ENCODE measurements at places on chromosomes 16 and 17.

DNA sequence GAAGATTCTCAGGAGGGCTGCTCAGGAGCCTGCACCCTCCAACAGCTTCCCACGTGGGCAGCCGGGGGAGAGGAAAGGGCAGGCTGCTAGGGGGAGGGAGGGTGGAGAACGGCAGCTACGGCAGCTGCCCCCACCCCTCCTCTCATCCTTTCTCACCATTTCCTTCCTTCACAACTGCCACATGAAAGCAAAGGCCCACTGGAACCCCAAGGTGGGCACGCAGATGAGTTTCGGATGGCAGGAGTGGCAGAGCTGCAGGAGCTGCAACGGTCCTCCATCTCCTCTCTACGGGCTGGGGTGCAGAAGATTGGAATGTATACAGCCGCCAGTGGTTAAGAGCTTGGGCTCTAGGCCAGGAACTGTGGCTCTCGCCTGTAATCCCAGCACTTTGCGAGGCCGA, 77.7 kb downstream of the GAS7 start:
- no peak for DNase-seq
- no peak overlapping the region for H3K4me3 ChIP-seq
- H3K4me1 ChIP-seq, result peaks cover 58% of the 10 kb centered on the region
- no peaks in the 10 kb centered on the region for H3K36me3 ChIP-seq
- no peak overlapping the region for H3K27ac ChIP-seq

GRCh38 chr16:74865922-74866598, 91.4 kb upstream of the FA2H start:
- no peak overlapping the region for H3K4me3 ChIP-seq
- no peak overlapping the region for H3K27ac ChIP-seq
- peaks cover 3% of the 10 kb centered on the region for H3K4me1 ChIP-seq
- no peak for DNase-seq
- no peaks in the 10 kb centered on the region for H3K27me3 ChIP-seq

DNA sequence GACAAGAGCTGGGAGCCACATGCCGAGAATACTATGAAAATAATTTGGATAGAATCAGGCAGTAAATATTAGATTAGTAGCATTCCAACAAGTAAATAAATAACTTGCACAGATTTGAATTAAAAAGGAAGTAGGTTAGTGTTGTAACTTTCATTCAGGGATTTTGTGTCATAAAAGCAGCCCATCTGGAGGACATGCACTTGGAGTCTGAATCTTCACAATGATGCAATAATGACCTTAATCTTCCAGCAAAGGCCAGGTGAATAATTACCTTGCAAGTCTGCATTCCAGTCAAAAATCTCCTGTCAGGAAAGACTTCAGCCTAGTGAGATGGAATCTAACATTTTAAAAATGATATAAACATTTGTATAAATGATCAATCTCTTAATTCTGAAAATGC, 518.1 kb downstream of the KCNJ2 start:
- H3K4me3 ChIP-seq, result no peak overlapping the region
- no peaks in the 10 kb centered on the region for H3K27me3 ChIP-seq
- no peaks in the 10 kb centered on the region for H3K36me3 ChIP-seq
- H3K27ac ChIP-seq, result no peak overlapping the region
- peak; percentile 13 for DNase-seq

DNA sequence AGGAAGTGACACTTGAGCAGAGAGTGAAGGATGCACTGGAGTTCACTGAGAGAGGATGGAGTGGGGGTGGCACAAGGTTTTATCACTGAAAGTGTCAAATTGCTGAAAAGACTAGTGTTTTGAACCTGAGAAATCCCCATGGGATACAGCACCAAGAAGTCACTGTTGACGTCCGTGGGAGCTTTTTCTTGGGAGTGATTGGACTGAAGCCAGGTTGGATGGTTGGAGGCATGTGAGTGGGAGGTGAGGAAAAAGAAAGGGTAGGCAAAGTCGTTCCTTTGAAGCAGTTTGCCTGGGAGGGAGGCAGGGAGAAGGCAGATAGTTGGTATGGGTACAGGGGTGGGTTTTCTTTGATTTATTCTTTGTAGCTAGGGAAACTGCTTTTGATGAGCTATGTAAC, 39.9 kb upstream of the SDK2 start:
- no peaks in the 10 kb centered on the region for H3K36me3 ChIP-seq
- no peaks in the 10 kb centered on the region for H3K27me3 ChIP-seq
- no peak overlapping the region for H3K4me3 ChIP-seq

DNA sequence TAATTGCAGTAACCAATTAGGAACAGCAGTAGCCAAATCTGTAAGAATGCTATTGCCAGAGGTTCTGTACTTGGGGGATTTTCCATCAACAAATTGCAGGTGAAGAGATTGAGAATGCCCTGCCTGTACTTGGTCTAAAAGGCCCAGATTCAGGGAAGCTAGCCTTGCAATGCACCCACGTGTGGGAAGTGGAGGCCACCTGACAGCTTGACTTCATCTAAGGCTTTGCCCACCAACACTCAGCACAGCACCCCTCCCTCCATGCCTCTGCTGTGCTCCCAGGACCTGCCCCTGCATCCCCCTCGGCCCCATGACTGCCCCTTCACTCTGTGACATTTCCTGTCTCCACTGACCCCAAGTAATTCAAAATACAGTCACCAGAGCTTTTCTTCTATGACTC, 79.1 kb upstream of the CDH5 start:
- no peaks in the 10 kb centered on the region for H3K27me3 ChIP-seq
- H3K36me3 ChIP-seq, result no peaks in the 10 kb centered on the region
- no peak for DNase-seq
- H3K27ac ChIP-seq, result no peak overlapping the region
- no peaks in the 10 kb centered on the region for H3K4me1 ChIP-seq
- H3K4me3 ChIP-seq, result no peak overlapping the region

GRCh38 chr17:19642373-19642893, 6.1 kb upstream of the ALDH3A2 start:
- H3K27me3 ChIP-seq, result no peaks in the 10 kb centered on the region
- H3K27ac ChIP-seq, result no peak overlapping the region
- H3K4me3 ChIP-seq, result no peak overlapping the region
- peaks cover 11% of the 10 kb centered on the region for H3K4me1 ChIP-seq
- DNase-seq, result no peak

- no peaks in the 10 kb centered on the region for H3K4me1 ChIP-seq
- no peak overlapping the region for H3K27ac ChIP-seq
- H3K36me3 ChIP-seq, result peaks cover 71% of the 10 kb centered on the region
- peak; percentile 85 for DNase-seq
- H3K4me3 ChIP-seq, result no peak overlapping the region
Observed at GRCh38 chr16:96935-97381, 18.9 kb downstream of the MPG start.

- no peaks in the 10 kb centered on the region for H3K27me3 ChIP-seq
- DNase-seq, result no peak
Observed at GRCh38 chr17:59752446-59752845, 45.0 kb downstream of the VMP1 start.

GRCh38 chr16:55242667-55243066, 81.3 kb upstream of the IRX6 start:
- H3K4me3 ChIP-seq, result no peak overlapping the region
- peaks cover 2% of the 10 kb centered on the region for H3K27me3 ChIP-seq
- H3K27ac ChIP-seq, result no peak overlapping the region
- no peaks in the 10 kb centered on the region for H3K36me3 ChIP-seq
- DNase-seq, result no peak
- no peaks in the 10 kb centered on the region for H3K4me1 ChIP-seq

- peak; percentile 48 for DNase-seq
- no peak overlapping the region for H3K4me3 ChIP-seq
- no peaks in the 10 kb centered on the region for H3K27me3 ChIP-seq
- no peak overlapping the region for H3K27ac ChIP-seq
- no peaks in the 10 kb centered on the region for H3K4me1 ChIP-seq
Observed at GRCh38 chr16:11835891-11836649, 15.3 kb downstream of the RSL1D1 start.

GRCh38 chr16:47142486-47142820, 1.3 kb downstream of the NETO2 start:
- H3K4me3 ChIP-seq, result peak overlapping the region; percentile 7
- DNase-seq, result no peak

DNA sequence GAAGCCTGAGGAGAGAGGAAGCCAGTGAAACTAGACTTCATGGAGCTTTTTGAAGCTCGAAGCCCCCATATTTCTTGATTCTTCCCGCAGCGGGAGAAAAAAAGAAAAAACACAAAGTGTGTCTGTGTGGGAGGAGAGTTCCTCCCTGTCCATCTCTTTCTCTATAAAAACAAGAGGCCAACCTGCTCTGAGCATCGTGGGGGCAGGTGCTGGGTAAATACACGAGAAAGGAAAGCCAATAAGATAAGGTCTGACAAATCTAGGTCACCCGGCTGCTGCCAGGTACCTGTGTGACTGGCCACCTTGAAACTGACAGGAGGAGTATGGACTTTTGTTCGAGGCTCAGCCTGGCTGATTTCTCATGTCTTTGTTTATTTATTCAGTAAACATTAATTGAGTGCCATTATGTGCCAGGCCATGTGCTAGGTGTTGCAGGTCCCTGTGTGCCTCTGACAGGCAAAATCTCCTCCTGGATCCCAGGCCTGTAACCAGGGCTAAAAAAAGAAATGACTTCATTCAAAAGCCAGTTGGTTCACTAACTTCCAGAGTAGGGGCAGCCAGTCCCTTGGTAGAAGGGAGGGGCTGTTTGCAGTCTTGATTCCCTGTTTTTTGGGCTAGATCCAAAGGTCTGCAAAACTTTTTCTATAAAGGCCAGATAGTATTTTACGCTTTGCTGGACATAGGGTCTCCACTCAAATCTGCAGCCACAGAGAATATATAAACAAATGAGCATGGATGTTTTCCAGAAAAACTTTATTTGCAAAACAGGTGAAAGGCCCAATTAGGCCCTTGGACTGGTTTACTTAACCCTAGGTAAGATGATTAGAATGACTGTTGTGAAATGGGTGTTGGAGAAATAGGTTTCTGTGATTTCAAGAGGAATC, 35.6 kb downstream of the YPEL2 start:
- H3K27me3 ChIP-seq, result no peaks in the 10 kb centered on the region
- H3K27ac ChIP-seq, result peak overlapping the region; percentile 22
- peaks cover 87% of the 10 kb centered on the region for H3K4me1 ChIP-seq
- DNase-seq, result peak; percentile 95
- H3K36me3 ChIP-seq, result peaks cover 14% of the 10 kb centered on the region
- peak overlapping the region; percentile 8 for H3K4me3 ChIP-seq

DNA sequence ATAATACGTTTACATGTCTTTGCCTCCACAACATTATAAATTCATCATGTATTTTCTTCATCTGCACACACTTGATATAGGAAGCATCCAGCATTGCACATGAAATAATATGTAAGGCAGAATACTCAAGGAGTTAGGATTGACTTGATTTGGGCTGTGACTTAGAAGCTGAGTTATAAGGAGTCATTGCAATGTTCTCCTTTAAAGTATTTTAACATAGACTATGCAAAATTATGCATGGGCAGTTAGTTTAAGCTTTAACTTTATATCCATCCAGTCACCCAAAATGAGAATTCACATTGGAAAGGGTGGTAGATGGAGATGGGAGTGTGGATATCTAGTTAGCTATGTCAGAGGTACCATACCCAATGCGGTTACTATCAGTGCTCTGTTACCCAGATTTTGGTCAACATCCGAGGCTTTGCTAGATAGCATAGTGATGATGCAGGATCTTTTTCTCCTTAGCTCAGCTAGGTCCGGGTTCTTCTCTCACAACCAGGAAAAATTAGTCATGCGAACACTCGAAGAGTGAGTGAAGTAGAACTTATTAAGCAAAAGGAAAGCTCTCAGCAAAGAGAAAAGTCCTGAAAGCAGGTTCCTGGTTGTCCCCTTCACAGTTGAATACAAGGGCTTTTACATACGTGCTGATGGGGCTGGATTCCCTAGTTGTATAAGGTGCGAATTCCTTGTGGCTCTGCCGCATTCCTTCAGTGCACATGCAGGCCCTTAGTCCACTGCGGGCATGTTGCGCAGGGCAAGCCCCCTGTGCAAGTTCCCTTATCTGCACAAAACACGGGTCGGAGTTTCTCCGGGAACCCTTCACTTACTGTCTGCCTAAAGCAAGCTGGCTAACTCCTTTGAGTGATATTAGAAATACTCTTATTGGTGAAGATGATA, 73.1 kb upstream of the FAM20A start:
- H3K27ac ChIP-seq, result no peak overlapping the region
- DNase-seq, result no peak
- H3K4me3 ChIP-seq, result no peak overlapping the region
- no peaks in the 10 kb centered on the region for H3K27me3 ChIP-seq
- no peaks in the 10 kb centered on the region for H3K4me1 ChIP-seq

DNA sequence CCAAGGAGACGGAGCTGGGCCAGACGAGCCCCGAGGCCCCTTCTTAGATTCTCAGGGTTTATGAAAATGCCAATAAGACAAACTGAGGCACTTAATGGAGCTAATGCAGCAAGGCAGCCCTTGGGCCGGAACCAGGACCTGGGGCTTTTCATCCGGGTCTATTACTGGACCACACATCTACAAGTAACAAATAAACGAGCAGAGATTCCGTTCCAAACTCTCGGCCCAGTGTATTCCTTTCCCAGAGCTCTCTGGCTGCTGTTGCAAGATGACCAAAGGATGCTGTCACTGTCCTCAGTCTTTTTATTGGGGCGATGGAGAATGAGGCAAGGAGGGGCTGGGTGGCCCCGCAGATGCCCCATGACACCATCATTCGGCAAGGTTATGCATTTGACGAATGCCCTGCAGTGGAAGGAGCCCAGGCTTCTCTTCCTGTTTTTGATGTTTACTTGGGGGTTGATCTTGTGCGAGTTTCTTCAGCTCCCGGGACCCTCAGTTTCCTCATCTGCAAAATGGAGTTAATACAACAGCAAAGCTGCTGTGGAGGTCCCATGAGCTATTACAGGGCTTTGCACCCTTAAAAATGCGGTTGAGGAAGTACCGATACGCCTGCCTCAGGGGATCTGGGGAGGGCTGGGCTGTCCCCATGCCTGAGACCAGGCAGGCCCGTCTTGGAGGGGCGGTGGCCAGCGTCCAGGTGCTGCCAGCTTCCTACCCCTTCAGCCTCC, 1.1 kb upstream of the NTN1 start:
- H3K4me1 ChIP-seq, result peaks cover 4% of the 10 kb centered on the region
- DNase-seq, result no peak
- H3K27me3 ChIP-seq, result peaks cover 16% of the 10 kb centered on the region
- H3K4me3 ChIP-seq, result peak overlapping the region; percentile 30
- H3K27ac ChIP-seq, result no peak overlapping the region

- no peak overlapping the region for H3K27ac ChIP-seq
- H3K36me3 ChIP-seq, result no peaks in the 10 kb centered on the region
- H3K27me3 ChIP-seq, result no peaks in the 10 kb centered on the region
Observed at GRCh38 chr17:8031950-8032349, 6.9 kb upstream of the ALOX15B start.

- H3K4me3 ChIP-seq, result no peak overlapping the region
- DNase-seq, result peak; percentile 7
- no peak overlapping the region for H3K27ac ChIP-seq
- no peaks in the 10 kb centered on the region for H3K27me3 ChIP-seq
- H3K36me3 ChIP-seq, result no peaks in the 10 kb centered on the region
Observed at GRCh38 chr16:5064915-5065314, 841 bp downstream of the C16orf89 start.

DNA sequence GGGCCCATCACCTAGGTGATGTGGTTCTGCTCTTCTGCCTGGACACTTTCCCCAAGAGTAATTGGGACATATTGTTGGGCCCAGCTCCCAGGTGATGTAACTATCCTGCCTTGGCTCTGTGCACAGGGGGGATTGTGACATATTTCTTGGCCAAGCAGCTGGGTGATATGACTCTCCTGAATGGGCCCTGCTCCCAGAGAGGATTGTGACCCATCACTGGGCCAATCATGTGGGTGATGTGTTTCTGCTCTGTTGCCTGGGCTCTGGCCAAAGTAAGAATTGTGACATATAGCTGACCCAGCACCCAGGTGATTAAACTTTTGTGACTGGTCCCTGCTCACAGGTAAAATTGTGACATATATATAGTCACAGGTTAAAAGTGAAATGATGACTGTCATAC, 1904.9 kb downstream of the TP53TG3F start:
- H3K36me3 ChIP-seq, result no peaks in the 10 kb centered on the region
- H3K4me3 ChIP-seq, result no peak overlapping the region
- H3K27me3 ChIP-seq, result no peaks in the 10 kb centered on the region
- no peak for DNase-seq

Measured in small intestine (tissue), 16 donors.